ENCODE measurements at places on chromosomes 3 and 15. TPM values are rescaled to one million over a fixed set of nuclear protein-coding genes. Genes with fewer than 3 reads are reported as not detected.

DNA sequence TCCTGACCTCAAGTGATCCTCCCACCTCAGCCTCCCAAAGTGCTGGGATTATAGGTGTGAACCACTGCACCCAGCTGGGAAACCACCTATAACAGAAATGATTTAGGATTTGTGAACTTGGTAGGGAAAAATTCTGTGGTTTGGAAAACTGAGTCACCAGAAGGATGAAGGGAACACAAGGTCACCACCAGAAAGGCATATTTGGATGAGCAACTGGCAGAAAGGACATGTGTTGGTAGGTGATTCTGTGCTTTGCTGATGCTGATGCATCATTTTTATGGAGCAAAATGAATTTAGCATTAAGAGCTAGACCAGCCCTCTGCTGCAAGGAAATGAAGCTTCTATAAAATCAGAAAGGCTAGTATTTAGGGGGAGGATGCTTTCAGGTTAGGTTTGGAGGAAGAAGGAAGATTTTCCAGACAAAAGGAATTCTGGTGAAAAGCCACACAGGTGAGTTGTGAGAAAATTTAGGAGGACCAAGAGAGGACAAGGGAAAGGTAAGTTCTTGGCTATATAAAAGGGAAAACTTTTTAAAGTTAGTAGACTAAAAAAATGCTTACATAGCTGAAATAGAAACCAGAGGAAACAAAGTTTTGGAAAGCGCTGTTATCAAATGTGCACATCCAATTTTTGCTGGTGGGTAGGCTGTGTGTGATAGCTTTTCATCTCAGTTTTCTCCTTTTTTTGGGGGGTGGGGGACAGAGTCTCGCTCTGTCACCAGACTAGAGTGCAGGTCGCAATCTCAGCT lies 3.6 kb downstream of the PXK start:
- H3K36me3 ChIP-seq = peaks cover 3% of the 10 kb centered on the region
- H3K4me3 ChIP-seq = no peak overlapping the region
- peaks cover 12% of the 10 kb centered on the region for H3K4me1 ChIP-seq
- peak; percentile 1 for DNase-seq

DNA sequence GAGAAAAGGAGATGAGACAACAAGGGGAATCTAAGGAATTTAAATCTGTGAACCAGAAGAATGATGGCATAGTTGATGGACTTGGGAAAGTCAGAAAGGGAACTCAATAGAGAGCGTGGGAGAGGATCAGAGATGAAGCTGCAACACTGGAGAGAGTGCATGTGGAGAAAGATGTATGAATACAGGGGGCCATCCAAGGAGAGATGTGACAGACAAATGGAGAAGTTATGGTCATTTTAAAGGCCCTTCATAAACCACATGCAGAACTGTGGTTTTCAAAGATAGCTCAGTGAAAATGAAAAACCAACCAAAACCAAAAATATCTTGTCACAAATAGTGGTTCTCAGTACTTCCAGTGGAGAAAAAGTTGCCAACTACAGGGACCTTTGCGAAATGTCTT lies 265.2 kb downstream of the SUCLG2 start:
- no peak overlapping the region for H3K4me3 ChIP-seq
- DNase-seq = no peak
- H3K4me1 ChIP-seq = no peaks in the 10 kb centered on the region
- H3K27me3 ChIP-seq = no peaks in the 10 kb centered on the region

- H3K36me3 ChIP-seq = no peaks in the 10 kb centered on the region
- no peak overlapping the region for H3K4me3 ChIP-seq
- no peaks in the 10 kb centered on the region for H3K27me3 ChIP-seq
- H3K27ac ChIP-seq = peak overlapping the region; percentile 50
- DNase-seq = peak; percentile 36
- peaks cover 11% of the 10 kb centered on the region for H3K4me1 ChIP-seq
Measured at GRCh38 chr3:177337541-177338331, 140.5 kb upstream of the TBL1XR1 start.

- H3K27ac ChIP-seq = no peak overlapping the region
- DNase-seq = no peak
- no peaks in the 10 kb centered on the region for H3K36me3 ChIP-seq
- H3K4me3 ChIP-seq = no peak overlapping the region
- H3K4me1 ChIP-seq = no peaks in the 10 kb centered on the region
- no peaks in the 10 kb centered on the region for H3K27me3 ChIP-seq
Measured at GRCh38 chr3:83649692-83650091, 1309.1 kb upstream of the CADM2 start.

DNA sequence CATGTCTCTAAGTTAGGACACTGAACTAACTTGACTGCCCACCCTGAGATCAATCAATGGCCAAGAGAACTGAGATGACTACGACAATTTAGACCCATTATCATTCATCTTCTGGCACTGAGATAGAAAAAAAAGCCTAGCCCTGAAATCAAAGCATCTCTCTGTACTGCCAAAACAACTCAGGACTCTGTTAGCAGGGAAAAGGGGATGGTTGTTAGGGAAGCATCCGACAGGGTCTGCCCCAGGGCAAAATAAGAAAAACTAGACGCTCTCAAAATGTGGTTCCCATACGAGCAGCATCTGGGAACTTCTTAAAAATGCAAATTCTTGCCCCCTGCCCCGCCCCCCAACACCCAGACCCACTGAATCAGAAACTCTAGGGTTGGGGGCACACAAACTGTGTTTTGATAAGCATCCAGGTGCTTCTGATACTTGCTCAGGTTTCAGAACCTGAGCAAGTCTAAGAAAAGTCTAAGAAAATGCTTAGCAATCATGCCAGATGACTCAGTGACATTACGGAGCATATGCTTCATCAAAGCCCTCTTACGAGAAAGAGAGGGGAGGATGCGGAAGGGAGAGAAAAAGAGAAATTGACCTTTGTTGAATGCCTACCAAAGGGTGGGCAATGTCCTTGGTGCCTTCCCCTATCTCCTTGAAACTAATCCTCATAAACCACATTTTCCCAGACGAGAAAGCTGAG lies 172.8 kb upstream of the HES1 start:
- no peak for DNase-seq
- H3K4me1 ChIP-seq = no peaks in the 10 kb centered on the region
- no peaks in the 10 kb centered on the region for H3K36me3 ChIP-seq
- H3K27ac ChIP-seq = no peak overlapping the region

DNA sequence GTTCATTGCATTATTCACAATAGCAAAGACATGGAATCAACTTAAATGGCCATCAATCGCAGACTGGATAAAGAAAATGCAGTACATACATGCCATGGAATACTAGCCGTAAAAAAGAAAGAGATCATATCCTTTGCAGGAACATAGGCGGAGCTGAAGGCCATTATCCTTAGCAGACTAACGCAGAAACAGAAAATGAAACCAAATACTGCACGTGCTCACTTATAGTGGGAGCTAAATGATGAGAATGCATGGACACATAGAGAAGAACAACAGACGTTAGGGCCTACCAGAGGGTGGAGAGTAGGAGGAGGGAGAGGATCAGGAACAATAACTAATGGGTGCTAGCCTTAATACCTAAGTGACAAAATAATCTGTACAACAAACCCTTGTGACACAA lies 57.9 kb downstream of the RASA2 start:
- H3K36me3 ChIP-seq = no peaks in the 10 kb centered on the region
- no peaks in the 10 kb centered on the region for H3K27me3 ChIP-seq
- no peak overlapping the region for H3K27ac ChIP-seq

DNA sequence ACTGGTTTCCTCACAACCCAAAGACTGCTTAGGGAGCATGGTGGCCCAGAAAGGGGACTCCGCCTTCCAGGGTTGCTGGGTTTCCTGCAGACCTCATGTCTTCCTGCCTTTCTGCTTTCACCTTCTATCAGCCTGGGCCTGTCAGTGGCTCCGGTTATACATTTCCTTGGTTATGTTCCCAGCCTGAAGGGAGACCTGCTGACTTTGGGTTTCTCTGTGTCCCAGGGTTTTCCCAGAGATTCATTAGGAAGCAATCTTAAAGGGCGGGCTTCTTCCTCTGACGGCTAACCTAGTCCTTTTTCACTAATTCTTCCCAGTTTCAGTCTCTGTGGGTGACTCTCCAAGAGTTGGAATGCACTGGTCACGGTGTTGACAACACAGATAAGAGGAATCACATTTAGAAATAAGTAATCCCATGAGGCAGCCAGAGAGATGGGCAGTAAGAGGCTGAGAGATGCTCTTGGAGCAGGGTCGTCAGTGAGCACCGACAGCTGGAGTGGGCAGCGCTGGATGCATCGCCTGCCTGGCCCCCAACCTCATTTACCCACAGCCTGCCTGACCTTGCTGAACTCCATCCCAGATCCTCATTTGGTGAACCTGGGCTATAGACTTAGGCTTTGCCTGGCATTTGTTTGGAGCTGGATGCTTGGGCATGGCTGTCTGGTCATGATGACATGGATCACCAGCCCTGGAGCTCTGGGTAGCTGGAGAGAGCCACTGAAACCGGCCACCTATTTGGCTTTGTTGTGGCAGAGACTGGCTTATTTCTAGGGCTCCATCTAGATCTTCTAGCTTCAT lies 10.0 kb upstream of the EHD4 start:
- H3K27me3 ChIP-seq = no peaks in the 10 kb centered on the region
- no peak for DNase-seq
- H3K4me1 ChIP-seq = no peaks in the 10 kb centered on the region
- no peak overlapping the region for H3K27ac ChIP-seq

DNA sequence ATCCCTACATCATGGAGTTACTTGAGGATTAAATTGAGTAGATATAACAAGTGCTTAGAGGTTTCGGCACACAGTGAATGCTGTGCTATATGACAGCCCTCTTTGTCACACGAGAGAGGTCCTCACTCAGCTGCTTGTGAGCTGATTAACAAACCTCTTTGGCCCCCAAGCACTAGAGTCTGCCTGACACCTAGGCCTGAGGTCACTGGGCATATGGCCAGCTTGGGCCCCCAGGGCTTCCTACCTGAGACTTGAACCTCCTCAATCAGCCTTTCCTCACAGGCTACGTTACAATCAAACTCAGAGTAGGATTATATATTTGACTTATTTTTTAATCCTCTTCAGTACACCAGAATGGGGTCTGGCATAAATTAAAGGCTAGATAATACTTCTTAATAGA lies 88.8 kb downstream of the WDR72 start:
- H3K36me3 ChIP-seq = no peaks in the 10 kb centered on the region
- H3K27ac ChIP-seq = no peak overlapping the region
- H3K4me3 ChIP-seq = no peak overlapping the region
- DNase-seq = no peak
- H3K27me3 ChIP-seq = no peaks in the 10 kb centered on the region

- H3K4me3 ChIP-seq = no peak overlapping the region
- peak; percentile 19 for DNase-seq
- H3K27me3 ChIP-seq = no peaks in the 10 kb centered on the region
- H3K4me1 ChIP-seq = no peaks in the 10 kb centered on the region
- H3K27ac ChIP-seq = peak overlapping the region; percentile 34
- H3K36me3 ChIP-seq = no peaks in the 10 kb centered on the region
Measured at GRCh38 chr3:72309661-72310418, 524.9 kb upstream of the PROK2 start.

The FANCD2OS gene
- total RNA-seq = not detected

The LIPC gene
- 0.40 TPM for total RNA-seq

The GOLGA6B gene
- total RNA-seq = not detected
